ENCODE measurements at places on chromosomes 7 and 10.

DNA sequence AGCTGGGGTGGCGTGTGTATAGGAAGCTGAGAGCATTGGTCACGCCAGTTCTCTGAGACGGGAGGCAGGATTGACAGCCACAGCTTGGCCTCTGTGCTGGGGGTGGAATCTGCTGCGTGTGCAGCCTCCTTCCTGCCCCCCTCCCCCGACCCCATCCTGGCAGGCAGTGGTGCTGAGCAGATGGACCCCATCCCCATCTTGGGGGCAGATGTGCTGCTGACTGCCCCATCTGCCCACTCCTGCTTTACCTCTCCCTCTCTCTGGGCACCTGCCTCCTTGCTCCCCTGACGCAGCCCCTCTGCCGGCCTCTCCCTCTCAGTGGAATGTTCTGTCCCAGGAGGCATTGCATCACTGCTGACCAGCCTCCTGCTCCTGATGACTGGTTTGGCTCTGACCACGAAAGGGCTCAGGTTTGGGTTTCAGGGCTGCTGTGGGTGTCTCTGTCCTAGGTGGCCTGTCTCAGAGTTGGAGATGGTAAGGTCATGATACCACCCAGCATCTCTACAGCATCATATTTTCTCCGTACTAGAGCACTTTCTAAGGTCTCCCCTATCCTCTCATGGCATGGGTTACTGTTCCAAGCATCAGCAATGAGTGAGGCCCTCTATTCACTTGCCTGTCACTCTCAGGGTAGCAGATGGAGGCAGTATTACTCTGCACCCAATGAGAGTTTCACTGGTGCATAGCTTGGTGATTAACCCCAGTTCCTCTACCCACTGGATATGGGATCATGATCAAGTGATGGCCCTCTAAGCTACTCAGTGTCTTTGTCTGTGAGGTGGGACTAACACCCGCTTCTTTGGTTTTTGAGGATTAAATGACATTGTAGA is 81.9 kb downstream of the RBM20 start:
- no peak for DNase-seq

DNA sequence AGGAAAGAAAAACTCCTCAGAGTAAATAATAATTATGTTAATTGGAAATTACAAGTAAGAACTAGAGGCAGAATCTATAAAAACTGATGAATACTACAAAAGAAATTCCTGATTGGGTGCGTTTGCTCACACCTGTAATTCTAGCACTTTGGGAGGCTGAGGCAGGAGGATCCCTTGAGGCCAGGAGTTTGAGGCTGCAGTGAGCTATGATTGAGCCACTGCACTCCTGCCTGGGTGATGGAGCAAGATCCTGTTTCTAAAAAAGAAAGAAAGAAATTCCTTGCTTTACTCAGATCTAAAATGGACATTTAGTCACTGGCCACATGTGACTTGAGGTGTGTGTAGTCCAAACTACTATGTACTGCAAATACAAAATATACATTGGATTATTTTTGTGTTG is 42.0 kb downstream of the MCU start:
- DNase-seq = no peak

- DNase-seq = no peak
Measured at GRCh38 chr7:23787272-23787671, 77.3 kb downstream of the STK31 start.

GRCh38 chr10:79145174-79145483 is 76.4 kb downstream of the ZMIZ1 start:
- DNase-seq = no peak

Measured in stimulated activated CD8-positive, alpha-beta memory T cell treated with anti-CD3 and anti-CD28 coated beads, Interleukin-15, amount 100 ng/mL, for 24 hours (primary cell).